Astrocyte of the hippocampus (primary cell): ENCODE measurements at places on chromosomes 3 and 15.
A peak's percentile ranks its signal among the peaks of the same experiment; 100 is the strongest.

DNA sequence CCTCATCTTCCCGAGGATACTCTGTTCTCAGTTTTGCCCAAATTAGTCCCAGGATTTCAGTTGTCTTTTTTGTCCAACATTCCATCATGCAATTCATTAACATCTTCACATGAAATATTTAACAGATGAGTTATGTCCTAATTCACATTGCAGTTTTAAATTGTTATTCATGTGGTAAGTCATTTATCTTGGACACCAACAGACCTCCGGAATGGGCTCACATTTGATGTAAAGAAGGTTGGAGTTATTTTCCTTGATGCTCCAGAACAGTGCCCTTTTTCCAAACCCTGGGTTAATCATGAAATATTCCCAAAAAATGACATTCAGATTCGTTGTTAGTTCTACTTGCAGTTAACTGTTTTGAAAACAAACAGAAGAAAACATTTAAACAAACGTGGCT is 32.8 kb upstream of the LRTM1 start:
- peak; percentile 16 for DNase-seq

GRCh38 chr3:15708882-15709677 is 88.7 kb downstream of the ANKRD28 start:
- DNase-seq, result no peak

DNA sequence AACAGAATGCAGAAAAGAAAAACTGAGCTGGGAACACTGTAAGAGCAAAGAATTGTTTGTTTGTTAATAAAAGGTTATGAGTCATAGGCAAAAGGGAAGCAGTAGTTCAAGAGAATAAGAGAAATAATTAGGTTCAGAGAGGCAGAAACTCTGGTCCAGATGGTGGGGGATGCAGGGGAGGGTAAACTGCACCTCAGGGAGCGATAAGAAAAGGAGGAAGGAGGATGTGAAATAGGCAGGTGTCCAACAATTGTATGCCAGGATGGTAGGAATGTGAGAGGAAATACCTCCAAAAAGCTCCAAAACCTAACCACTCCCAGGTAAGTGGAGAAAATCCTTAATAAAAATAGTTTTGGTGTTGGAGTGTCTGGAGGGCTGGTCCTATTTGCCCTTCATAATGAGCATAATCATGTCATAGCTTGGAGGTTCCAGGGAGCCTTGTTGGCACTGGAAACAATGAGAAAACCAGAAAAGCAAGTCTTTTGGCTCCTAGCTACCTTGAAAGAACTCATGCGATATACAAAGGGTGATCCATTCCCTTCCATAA is 405.4 kb upstream of the TBL1XR1 start:
- DNase-seq, result peak; percentile 58

GRCh38 chr3:158830391-158830790 is 28.5 kb downstream of the MFSD1 start:
- no peak for DNase-seq

DNA sequence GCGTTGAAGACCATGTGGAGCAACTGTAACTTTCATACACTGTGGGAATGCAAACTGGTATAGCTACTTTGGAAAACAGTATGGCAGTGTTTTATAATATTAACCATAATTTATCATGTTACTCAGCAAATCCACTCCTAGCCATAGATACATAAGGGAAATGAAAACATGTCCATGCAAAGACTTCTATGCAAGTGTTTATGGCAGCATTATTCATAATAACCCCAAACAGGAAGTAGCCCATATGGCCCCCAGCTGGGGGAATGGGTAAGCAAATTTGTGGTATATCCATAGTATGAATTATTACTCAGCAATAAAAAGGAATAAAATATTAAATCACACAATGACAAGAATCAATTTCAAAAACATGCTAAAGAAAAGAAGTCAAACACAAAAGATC is 23.0 kb upstream of the GATA2 start:
- no peak for DNase-seq

- DNase-seq, result peak; percentile 54
Observed at GRCh38 chr3:40097131-40098117, 212.1 kb upstream of the EIF1B start.

DNA sequence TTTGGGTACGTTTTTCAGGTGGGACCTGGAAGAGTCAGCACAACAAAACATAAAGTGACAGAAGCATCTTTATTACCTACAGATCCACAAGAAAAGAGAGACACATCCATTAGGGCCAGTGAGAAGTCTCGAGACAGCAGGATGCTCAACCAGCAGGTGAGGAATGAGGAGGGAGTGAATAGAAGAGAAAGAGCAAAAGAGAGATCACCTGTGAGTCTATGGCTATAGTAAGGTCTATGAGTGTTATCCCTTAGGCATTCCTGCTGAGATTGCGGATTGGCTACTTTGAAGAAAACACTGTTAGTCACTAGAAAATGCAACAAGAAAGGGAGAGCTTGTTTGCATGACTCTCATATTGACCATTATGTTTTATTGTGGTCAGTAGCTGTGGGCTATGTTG is 1556.2 kb upstream of the GBE1 start:
- peak; percentile 1 for DNase-seq
